ENCODE measurements at places on chromosomes 13 and 19. TPM values are rescaled to one million over a fixed set of nuclear protein-coding genes. Genes with fewer than 3 reads are reported as not detected.
A peak's percentile ranks its signal among the peaks of the same experiment; 100 is the strongest.

The C19orf73 gene
- total RNA-seq, result 0.54 TPM

GRCh38 chr13:89029062-89029461, 1357.9 kb downstream of the SLITRK5 start:
- no peak for DNase-seq

DNA sequence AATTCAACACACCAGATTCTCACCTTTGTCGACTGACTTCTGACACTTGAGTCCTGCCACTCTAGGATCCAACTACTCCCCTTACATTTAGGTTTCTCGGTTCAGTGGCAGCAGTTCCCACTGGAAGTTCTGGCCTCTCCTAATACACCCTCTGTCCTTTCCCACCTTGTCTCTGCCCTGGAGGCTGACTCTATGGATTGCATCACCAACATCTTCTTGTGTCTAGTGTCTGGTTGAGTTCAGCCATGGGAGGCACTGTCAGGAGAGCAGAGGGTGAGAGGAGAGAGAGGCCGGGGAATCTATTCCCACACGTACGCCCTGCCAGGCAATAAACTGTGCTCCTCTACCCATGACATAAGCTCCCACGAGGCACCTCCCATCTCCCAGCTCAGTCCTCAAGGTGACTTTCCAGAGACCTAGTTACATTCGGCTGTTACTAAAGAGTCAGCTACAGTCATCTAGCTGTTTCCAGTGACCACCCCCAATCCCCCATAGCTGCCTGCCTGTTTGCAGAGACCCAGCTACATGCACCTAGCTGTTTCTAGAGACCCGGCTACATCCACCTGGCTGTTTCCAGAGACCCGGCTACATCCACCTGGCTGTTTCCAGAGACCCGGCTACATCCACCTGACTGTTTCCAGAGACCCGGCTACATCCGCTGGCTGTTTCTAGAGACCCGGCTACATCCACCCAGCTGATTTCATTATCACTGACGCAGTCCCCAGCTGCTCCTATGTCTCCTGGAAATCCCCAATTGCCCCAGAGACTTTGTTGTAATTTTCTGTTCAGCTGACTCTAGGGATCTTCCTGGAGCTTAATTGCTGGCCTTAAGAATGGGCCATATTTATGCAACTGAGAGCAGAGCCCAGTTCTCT, 8.1 kb upstream of the LILRB4 start:
- DNase-seq, result no peak

DNA sequence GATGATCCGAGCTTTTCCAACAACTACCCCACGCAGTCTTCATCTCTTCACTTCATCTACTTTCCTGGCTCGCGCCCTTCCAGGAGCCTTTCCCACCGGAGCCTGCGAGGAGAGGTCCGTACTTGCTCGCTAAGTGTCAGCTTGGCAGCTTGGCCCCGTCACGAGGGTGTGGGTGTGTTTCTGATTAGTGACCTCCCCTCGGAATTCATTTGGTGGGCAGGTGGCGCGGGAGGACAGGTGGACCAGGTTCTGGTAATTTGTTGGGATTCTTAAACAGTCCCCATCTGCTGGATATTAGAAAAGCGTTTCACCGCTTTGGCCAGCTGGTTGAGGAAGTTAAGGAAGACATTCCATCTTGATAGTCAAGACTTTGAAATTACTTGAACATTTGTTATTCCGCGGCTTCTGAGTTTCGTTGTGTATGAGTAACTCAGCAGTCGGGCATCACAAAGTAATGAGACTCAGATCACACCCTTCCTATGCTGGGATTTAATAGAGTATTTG, 515 bp downstream of the UFM1 start:
- DNase-seq, result no peak

The PRR22 gene
- 0.09 TPM for total RNA-seq

DNA sequence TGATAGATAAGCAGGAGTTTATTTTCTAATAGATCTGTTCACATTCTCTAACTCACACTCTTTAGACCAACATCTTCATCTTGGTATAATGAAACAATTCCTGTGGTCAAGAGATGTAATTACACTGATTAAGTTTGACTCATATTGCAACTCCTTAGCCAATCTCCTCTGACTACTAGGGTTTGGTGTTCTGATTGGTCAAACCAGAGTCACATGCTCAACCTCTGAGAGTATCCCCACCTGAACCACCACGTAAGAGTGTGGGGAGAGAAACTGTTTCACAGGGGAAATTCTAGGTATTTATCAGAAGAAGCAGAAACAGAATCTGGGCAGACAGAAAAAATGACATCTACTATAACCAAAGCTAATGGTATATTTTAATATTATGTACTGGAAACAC, 42.4 kb downstream of the UQCRFS1 start:
- DNase-seq, result no peak

The SLC25A41 gene
- total RNA-seq, result not detected

The CFAP97D2 gene
- total RNA-seq, result not detected

DNA sequence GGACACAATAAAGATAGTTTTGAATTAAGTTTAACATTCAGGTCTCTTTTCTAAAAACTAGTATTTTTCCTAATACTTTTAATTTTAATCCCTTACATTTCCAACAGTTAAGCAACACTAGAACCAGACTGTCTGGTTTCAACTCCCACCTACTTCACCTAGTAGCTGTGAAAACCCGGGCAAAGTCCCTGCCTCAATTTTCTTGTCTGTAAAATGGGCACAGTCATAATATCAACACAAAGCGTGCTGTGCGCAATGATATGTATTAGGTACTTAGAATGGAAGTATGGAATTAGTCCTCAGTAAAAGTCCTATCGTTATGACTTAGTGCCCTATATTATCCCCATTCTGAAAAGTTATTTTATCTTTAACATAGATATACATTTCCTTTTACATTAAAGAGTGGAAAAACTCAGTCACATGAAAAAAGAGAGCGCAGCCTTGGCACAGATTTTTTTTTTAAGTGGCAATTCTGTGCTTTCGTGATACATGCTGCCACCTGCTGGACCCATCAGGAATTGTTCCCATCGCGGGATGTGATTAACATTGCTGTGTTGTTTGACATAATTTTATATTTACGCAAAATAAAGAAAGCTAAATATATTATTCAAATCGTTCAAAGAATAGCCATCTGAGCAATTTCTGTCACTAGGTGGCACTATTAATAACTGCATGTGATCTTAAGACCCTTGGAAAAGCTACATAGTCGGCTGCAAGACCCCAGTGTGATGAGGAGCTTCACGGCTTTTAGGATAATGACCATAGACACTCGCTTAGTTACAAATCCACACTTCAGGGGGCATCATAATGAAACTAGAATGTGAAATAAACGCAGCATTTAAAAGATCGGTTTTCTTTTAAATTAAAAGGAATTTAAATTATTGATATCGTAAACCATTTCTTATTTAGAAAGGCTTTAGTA, 59.9 kb downstream of the LIG4 start:
- peak; percentile 57 for DNase-seq

- no peak for DNase-seq
Measured at GRCh38 chr13:50403311-50403710, 388.1 kb downstream of the KCNRG start.

GRCh38 chr19:29774126-29774525, 37.7 kb upstream of the CCNE1 start:
- no peak for DNase-seq

- peak; percentile 90 for DNase-seq
Measured at GRCh38 chr13:48251611-48252081, 18.6 kb downstream of the ITM2B start.

DNA sequence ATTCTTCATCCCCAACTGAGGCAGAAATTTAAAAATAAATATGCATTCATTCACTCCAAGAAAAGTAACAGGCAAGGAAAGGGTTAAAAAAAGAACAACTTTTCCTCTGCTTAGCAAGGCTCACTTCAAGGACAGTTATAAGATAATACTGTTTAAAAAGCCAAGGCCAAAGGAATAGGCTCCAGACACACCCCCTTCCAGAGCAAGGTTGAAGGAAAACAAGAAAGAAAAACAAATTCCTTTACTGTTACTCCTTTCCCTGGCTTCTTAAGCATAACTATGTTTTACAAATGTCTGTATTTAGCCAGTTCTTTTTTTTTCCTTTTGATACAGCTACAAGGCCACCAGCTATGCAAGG, 8.5 kb downstream of the SIGLEC11 start:
- peak; percentile 52 for DNase-seq

The KRTDAP gene
- total RNA-seq, result not detected

The SPACA6 gene
- total RNA-seq, result 8.5 TPM

- DNase-seq, result peak; percentile 38
Measured at GRCh38 chr13:113532156-113532806, 41.8 kb upstream of the DCUN1D2 start.

The ATCAY gene
- not detected for total RNA-seq

GRCh38 chr19:38316477-38317067, 825 bp upstream of the YIF1B start:
- DNase-seq, result no peak

DNA sequence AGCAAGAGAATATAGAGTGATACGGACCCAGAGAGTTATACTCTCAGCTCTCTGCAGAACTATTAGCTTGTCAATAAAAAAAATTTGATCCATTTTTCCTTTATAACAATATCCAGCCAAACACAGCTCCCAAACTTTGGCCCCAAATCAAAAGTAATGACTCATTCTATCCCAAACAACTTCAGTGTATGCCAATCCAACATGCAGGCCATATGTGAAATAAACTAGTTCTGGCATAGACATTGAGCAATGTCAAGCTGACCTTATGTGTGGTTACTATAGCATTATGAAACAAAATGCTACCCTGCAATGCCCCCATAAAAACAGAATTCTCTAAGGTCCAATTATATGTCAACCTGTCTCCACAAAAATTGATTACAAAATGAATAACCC, 209.5 kb downstream of the DNAJC15 start:
- DNase-seq, result peak; percentile 86

DNA sequence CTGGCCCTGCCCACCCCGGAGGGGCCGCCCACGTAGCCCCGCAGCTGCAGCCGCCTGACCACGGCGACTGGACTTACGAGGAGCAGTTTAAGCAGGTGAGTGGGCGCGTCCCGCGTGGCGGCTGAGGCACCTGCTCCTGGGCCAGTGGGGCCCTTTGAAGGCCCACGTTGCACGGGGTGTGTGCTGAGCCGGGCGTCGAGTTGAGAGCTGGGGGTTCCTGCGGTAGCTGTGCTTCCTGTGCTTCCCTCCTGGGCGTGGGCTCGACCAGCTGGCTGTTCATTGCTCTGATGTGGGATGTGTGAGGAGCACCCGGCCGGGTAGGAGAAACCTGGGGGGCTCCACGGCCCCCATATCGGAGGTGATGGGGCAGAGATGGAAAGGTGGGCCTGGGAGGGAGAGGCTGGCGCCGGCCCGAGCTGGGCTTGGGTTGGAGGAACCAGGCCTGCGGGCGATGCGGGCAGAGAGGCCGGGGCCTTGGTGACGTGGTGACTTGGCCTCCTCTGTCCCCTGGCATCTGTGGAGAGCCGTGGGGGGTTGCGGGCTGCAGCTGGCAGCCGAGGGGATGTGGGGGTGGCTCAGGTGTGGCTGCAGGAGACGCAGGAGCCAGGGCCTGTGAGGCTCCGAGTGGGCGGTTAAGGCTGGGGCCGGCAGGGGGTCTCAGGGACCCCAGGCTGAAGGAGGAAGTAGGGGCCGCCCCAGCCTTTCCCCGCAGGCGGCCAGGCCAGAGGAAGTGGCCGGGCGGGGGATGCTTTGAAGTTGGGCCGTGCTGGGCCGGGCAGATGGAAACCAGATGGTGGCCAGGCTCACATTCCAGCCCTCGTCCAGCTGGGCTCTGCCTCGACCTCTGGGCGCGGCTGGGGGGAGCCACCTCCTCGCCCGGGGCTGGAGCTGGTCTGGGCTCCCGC, 7.1 kb downstream of the ARID3A start:
- peak; percentile 92 for DNase-seq

- DNase-seq, result no peak
Measured at GRCh38 chr19:45401815-45402214, 3.1 kb downstream of the PPP1R13L start.

- DNase-seq, result no peak
Measured at GRCh38 chr13:31101472-31102170, 60.1 kb downstream of the HSPH1 start.

DNA sequence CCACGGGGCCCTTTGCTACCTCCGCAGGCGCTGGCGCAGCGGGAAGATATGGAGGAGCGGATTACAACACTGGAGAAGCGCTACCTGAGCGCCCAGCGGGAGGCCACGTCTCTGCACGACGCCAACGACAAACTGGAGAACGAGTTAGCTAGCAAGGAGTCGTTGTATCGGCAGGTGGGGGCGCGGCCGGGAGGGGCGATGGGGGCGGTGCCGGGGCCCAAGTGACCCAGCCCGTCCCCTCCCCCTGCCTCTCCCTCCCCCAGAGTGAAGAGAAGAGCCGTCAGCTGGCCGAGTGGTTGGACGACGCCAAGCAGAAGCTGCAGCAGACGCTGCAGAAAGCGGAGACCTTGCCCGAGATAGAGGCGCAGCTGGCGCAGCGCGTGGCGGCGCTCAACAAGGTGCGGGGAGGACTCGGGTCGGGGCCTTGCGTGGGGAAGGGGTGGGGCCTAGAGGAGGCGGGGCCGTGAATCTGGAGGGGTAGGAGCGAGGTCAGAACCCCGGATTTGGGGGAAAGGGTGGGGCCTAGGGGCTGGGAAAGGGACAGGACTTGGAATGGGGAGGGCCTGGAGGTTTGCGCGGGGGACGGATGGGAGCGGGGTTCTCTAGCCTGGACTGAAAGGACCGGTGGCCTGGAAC, 13.7 kb downstream of the PPFIA3 start:
- DNase-seq, result no peak

The KCTD4 gene
- total RNA-seq, result not detected

The TNNT1 gene
- total RNA-seq, result 4.3 TPM

GRCh38 chr13:103852036-103852435, 785.8 kb upstream of the SLC10A2 start:
- DNase-seq, result no peak

GRCh38 chr19:19674315-19674714, 5.7 kb downstream of the ZNF101 start:
- no peak for DNase-seq

DNA sequence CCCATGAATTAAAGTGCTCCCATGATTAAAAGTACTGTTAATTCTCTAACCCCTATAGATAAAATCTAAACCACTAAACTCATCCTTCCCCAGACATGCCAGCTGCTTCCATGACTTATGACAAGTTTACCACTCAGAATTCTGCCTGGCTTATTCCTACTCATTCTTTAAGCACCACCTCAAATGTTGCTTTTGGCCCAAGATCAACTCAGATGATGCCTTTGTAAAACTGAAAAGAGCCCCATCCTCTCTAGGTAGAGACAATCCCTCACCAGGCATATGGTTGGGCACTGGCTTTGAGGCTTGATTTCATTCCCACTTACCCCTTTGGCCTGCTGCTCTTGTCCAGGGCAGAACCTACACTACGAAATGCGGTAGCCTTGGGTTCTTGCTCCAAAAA, 250.0 kb downstream of the DNAJC15 start:
- peak; percentile 33 for DNase-seq

DNA sequence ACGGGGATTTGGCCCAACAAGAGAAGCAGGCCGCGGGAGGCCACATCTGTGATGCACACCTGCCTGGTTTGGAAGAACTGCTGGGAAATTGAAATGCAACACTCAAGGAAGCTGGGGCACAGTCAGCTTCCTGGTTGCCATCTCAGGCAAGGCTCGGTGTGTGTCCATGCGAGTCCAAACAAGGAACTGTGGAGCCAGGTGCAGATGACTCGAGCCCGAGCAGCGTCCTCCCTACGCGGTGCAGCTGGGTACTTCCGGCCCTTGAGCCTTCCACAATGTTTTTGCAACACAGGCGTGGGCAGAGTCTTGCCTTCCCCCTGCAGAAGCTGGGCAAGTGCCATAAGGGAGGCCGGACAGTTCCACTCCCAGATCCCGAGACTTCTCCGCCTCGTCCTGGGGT, 94.6 kb downstream of the CRYL1 start:
- DNase-seq, result no peak

The LRRC25 gene
- not detected for total RNA-seq

The ZNF225 gene
- total RNA-seq, result 10.8 TPM

All from fibroblast of the aortic adventitia (primary cell).